LNCaP clone FGC (cell line): ENCODE measurements at places on chromosomes 3 and 15.

- DNase-seq: no peak
These were observed 133.3 kb downstream of the CHDH start for GRCh38 chr3:53712817-53713388.

GRCh38 chr3:114439284-114439683, 145.5 kb downstream of the TIGIT start:
- DNase-seq: no peak

DNA sequence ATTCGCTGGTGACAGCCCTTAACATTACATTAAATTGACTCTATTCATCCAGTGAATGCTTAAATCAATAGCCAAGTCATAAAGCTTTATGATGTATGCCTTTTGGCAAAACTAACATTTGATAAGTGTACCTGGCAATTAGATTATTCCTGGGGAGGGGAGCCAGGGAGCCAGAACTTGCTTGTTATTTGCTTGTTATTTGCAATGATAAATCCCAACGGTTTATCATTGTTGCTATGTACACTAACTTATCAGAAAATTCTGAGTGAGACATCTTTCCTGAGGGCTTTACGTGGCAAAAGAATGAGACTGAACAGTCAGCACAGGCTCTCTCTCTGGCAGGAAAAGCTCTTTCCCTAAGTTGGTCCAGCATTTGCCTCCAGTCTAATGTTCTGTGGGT, 35.8 kb upstream of the FBN1 start:
- peak; percentile 90 for DNase-seq

- DNase-seq: no peak
These were observed 70.8 kb downstream of the GPR156 start for GRCh38 chr3:120214176-120214575.

DNA sequence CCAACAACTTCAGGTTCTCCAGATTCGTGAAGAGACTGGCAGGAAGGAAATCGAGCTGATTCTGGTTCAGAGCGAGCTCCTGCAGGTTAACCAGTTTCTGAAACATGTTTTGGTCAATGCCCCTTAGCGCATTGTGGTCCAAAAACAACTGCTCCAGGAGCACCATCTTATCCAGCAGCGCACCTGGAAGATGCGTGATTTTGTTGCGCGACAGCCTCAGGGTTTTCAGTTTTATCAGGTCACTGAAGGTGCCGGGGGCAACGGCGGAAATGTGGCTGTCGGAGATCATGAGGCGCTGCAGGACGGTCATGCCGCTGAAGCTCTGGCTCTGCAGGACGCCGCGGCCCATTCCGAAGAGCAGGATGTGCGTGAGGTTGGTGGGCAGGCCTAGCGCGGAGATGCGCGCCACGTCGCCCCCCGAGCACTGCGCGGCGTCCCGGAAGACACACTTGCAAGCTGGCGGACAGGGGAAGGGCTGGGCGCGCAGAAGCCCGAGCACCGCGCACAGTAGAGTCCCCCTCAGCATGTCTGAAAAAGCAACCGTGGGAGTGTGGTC, 1.2 kb downstream of the GP5 start:
- DNase-seq: no peak

- peak; percentile 95 for DNase-seq
These were observed 5.0 kb upstream of the IL17RE start for GRCh38 chr3:9897408-9898372.

DNA sequence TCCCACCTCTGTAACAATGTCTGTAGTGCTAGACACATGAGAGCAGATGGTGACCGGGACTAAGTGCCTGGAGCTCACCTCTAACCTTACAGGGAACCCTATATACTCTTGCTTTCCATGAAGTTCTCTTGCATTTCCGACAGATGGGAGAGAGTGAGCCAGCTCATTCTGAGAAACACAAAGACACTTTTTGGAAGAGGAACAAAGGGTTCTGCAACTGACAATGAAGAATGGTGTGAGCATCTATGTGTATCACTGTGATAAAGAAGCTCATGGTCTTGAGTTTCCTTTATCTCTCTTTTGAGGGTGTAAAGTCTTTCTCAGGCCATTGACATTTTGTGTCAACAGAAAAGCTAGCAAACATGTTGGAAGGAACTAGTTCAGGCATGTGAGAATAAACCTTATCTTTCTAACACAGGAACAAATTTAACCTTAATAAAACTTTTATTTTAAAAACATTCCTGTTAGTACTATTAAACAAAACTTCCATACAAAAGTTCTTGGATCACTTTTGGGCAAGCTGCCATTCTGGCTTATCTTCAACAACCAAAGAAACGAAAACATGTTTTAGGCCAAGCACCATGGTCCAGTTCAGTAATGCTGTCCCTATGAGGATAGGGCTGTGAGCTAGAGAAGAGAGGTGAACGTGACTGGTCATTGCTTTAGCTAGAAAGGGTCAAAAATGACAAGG, 142.7 kb downstream of the THRB start:
- peak; percentile 66 for DNase-seq

DNA sequence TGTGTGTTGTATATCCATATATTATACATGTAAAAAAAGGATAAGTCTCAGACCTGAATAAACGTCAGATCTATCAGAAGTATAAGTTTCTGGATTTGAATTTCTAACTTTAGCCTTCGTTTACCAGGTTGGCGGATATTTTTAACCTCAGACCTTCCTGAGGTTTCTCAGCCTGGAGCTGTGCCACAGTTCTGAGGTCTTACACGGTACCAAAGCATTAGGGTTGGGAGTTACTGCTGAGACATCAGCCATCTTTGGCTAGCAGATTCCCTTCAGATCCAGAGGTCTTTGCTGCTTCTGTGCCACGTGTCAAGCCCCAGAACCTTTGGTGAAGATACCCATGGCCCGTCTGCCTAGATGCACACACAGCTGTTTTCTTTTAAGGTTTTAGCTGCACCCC, 84.7 kb downstream of the PPP2R3A start:
- DNase-seq: no peak

GRCh38 chr3:54710954-54711353, 216.9 kb downstream of the LRTM1 start:
- DNase-seq: no peak

- DNase-seq: no peak
These were observed 107.0 kb downstream of the GREM1 start for GRCh38 chr15:32824777-32825176.

- DNase-seq: no peak
These were observed 4.1 kb downstream of the VHL start for GRCh38 chr3:10145685-10146084.

- DNase-seq: no peak
These were observed 6.0 kb downstream of the NXPE3 start for GRCh38 chr3:101784855-101785613.

DNA sequence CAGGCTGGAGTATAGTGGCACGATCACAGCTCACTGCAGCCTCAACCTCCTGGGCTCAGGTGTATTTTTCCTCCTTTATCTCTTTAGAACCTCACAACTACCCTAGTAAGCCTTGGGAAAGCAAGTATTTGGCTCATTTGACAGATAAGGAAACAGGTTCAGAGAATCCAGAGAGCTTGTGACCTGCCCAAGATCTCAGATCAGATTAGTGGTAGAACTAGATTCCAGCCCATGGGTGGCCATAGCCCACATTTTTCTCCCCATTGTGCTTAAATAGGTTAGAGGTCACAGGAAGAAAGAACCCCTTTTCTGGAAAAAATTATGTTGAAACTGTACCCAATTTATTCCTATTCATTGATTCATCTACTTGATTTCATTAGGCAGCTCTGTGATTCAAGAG, 64.3 kb downstream of the TSC22D2 start:
- DNase-seq: no peak

- no peak for DNase-seq
These were observed 1.8 kb downstream of the PSTPIP1 start for GRCh38 chr15:76996526-76997401.

DNA sequence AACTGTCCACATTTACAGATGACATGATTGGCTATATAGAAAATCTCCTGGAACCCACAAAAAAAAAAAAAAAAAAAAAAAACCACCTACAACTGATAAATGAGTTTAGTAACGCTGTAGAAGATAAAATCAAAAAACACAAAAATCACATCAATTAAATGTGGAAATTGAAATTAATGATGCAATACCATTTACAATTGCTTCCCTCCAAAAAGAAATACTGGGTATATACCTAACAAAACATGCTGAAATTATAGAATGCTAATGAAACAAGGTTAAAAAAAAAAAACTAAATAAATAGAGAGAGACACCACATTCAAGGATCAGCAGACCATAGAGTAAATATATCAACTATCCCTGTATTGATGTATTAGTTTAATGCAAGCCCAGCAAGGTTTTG, 215.7 kb downstream of the ULK4 start:
- no peak for DNase-seq

DNA sequence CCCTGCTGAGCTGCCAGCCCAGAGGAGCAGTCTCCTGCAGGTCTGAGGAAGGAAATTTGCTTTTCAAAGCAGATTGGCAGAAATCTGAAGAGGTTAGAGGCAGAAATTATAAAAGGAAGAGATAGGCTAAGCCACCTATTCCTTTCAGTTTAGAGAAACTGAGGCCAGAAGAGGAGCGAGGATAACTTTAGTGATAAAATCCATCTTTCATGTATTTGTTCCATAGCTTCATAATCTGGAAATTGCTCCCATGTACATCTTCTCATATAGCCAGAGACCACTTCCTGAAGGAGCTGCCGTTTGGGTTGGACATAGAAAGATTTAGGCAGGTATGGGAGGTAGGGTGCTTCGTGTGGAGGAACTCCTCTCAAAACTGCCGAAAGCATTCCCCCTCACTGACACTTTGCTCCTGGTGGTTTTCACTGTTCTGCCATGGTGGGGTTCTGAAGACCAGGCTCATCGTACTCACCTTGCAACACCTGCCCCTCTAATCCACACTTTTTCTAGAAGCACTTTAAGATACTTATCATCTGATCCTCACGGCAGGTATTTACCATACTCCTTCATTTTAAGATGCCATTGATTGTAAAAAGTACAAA, 670 bp upstream of the ACAP2 start:
- no peak for DNase-seq

DNA sequence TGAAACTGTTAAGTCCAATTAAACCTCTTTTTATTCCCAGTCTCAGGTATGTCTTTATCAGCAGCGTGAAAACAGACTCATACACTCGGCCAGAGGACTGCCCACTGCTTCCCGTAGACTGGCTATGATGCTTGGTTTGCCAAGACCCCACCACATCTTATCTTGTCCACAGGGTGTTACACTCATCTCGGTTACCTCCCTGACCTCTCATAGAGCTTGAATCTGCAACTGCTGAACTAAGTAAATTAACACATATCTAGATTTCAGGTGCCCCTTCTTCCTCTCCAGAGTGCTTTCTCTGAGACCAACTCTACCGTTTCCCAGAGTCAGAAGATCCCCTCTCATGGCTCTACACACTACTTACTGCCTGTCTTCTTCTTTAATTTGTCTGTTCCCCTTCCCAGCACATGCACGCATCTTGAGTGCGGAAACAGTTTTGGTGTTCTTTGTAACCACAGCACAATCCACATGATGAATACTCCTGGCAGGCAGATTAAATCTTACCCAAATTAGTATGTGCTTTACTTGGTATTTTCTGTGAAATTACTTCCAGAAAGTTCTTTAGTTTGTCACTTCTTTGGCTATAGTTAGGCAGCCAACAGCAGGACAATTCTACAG, 49.7 kb downstream of the CD200 start:
- DNase-seq: no peak

- no peak for DNase-seq
These were observed 163.0 kb upstream of the TMCO5A start for GRCh38 chr15:37771465-37771864.

DNA sequence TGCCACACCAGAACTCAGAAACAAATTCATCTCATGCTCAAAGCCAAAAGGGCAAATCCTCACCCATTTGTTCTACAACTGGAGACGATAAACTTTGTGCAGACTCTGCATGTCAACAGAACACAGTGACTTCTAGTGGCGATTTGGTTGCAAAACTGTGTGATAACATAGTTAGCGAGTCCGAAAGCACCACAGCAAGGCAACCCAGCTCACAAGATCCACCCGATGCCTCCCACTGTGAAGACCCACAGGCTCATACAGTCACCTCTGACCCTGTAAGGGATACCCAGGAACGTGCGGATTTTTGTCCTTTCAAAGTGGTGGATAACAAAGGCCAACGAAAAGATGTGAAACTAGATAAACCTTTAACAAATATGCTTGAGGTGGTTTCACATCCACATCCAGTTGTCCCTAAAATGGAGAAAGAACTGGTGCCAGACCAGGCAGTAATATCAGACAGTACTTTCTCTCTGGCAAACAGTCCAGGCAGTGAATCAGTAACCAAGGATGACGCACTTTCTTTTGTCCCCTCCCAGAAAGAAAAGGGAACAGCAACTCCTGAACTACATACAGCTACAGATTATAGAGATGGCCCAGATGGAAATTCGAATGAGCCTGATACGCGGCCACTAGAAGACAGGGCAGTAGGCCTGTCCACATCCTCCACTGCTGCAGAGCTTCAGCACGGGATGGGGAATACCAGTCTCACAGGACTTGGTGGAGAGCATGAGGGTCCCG, 199.7 kb downstream of the AKAP13 start:
- no peak for DNase-seq

DNA sequence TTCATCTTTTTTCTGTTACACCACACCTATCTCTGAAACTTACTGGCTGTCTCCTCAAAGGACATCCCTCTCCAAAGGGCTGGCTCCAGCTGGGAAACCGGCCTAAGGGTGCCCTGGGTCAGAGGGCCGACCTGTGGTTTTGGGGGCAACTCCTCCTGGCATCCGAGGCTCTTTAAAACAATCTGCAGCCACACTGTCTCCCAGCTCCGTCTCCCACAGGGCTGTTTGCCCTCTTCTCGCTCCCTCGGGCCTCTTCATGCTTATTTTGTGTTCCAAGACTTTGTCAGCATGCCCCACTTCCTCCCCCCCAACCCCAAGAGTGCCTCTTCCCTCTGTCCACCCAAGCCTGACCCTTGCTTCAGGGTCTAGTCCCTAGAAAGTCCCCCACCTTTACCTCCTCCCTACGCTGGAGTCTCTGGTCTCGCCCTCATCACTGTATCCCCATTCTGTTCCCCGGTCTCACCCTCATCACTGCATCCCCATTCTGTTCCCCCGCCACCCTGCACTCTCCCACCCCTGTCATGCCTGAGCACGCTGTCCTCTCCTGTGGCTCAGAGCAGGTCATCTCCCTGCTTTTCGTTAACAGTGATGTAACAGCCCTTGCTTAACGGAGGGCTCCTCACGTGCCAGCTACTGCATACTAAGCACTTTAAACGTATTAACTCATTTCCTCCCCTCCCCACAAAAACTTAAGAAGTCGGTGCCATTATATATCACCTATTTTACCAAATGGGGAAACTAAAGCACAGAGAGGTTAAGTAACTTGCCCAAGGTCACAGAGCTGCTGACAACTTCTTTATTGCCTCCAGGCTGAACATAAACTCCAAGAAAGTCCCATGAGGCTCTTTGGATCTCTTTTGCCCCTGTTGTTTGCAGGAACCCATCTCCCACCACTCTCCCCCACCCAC, 1.1 kb upstream of the CSK start:
- no peak for DNase-seq

DNA sequence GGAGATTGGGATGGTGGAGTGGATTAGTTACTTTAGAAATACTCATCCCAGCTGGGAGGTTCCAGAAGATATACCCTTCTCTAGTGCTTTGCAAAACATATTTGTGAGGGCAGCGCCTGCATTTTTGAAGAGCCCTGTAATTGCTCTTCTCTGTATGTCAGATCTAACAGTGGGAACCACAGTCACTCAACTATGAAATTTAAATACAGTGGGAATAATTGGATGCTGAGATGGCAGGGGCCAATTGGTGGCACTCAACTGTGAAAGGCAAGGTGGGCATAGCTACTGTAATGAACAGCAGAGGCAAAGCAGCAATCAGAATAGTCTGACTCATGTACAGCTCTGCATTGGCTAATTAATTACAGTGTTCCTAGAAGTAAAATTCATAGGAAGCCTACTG, 22.2 kb upstream of the TBC1D23 start:
- no peak for DNase-seq
